ENCODE measurements at places on chromosomes 2 and 18.
A peak's percentile ranks its signal among the peaks of the same experiment; 100 is the strongest.

DNA sequence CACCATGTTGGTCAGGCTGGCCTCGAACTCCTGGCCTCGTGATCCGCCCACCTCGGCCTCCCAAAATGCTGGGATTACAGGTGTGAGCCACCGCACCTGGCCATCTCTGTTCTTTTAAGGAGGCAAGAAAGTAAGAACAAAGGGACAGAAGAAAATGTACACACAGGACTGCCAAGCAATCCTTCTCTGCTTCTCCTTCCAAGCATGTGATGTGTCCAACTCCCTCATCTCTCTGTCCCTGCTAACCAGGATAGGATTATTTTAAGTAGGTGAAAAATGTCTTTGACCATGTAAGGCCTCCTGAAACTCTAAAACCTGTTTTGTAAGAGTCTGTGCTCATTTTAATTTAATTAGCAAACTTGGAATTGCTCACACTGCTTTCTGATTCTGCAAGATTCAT is 89.3 kb upstream of the ATL2 start:
- no peak for DNase-seq

- no peak for DNase-seq
Measured at GRCh38 chr18:75252136-75252535, 41.5 kb downstream of the TSHZ1 start.

- DNase-seq: no peak
Measured at GRCh38 chr2:143975216-143975615, 544.7 kb downstream of the ZEB2 start.

GRCh38 chr2:193988784-193989183 is 1668.2 kb upstream of the SLC39A10 start:
- DNase-seq: no peak

GRCh38 chr18:58256316-58257080 is 212.5 kb downstream of the NEDD4L start:
- DNase-seq: no peak

DNA sequence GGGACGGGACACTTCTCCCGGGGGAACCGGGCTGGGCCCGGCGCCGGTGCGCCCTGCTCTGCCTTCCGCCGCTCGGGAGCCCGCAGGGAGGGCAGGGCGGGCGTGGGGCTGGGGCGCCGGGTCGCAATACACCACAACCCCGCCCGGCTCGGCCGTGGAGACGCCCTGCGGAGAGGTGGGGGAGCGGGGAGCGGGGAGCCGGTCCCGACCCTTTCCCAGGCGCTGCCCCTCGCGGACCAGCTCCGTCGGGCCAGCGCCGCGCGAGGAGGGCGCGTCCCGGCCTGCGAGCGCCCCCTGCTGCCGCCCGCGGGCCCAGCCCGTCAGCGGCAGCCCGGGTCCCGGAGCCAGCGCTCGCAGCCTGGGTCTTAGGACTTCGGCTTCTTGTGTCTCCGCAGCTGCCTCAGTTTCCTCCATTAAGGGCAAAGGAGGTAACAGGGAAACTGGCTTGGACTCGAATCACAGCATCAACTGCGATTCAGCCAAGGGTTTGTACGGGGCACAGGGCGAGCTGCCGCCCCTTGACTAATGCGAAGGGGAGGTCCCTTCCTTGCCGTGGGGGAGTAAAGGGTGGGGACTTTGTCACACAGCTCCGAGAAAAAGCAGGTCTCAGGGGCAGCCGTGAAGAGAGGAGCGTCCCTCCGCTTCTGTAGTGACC is 635 bp upstream of the ADRA2B start:
- DNase-seq: peak; percentile 46

GRCh38 chr2:174063492-174064092 is 98.4 kb upstream of the SP3 start:
- no peak for DNase-seq

- no peak for DNase-seq
Measured at GRCh38 chr2:128414351-128414750, 95.7 kb upstream of the HS6ST1 start.

GRCh38 chr2:19021100-19021476 is 337.3 kb downstream of the OSR1 start:
- DNase-seq: no peak

DNA sequence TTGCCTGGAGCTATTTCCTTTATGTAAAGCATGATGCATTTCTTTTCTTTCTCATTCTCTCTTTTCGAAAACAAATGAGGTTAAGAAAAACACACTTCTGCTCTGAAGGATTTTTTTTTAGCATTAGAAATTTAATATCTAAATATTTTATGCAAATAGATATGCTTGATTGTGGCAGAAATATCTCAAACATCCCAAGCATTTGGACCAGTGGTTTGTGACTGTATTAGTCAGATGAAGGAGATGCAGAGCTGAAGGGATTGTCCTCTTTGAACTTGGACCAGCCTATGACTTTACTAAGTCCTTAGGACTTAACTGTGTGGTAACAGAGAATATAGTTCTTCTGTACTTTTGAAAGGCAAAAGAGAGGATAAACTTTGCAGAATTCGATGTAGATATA is 335.9 kb upstream of the NT5C1B start:
- DNase-seq: no peak

DNA sequence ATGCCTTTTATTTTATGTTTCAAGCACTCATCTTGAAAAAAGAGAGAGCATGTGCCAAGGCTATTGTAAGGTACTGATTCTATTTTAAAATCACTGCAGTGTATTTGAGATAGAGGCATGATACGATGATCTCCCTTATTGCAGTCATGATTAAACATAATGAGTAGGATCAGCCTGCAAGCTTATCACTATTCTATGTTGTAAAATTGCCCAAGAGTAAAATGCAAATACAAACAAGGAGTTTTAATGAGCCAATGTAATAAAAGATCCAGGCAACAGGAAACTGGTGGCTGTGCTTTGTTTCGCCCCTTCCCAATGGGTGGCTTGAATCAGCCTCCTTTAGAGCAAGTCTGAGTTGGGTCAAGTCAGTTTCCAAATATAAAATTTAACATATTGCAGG is 116.4 kb upstream of the RBMS1 start:
- no peak for DNase-seq

Measured in right lung (tissue), 10 donors.